Stimulated activated CD4-positive, alpha-beta T cell treated with anti-CD3 and anti-CD28 coated beads, Interleukin-4, amount 100 ng/mL, for 1 hour (primary cell): ENCODE measurements at places on chromosomes 6 and 20.

GRCh38 chr20:33919653-33920052 lies 74.1 kb upstream of the RALY start:
- no peak for DNase-seq

GRCh38 chr6:34260576-34261267 lies 11.9 kb upstream of the SMIM29 start:
- no peak for DNase-seq

GRCh38 chr20:43550456-43550855 lies 8.4 kb upstream of the SGK2 start:
- DNase-seq: no peak

DNA sequence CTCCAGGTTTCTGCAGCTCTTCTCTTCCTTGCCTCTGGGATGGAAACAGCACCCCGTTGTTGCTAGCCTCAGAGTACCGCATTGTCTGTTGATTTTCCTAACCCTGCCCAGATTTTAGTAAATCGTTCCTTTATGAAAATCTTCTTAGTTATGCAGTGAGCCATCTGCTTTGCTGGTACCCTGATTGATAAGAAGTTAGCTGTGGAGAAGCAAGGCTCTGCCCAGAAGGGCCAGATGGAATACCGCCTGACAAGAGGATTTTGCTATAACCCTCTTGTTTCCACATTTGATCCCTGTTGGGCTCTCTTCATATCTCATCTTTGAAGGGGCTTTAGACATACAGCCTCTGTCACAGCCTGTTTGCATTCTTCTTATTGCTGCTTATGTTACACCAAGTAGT lies 229.0 kb downstream of the CDKAL1 start:
- no peak for DNase-seq
